ENCODE measurements at places on chromosomes 13 and 19.

- DNase-seq, result no peak
These were observed 66.2 kb upstream of the XPO4 start for GRCh38 chr13:20968745-20969144.

- DNase-seq, result peak; percentile 63
These were observed 2.8 kb upstream of the FCGBP start for GRCh38 chr19:39937094-39937720.

- DNase-seq, result no peak
These were observed 181.7 kb downstream of the ITGBL1 start for GRCh38 chr13:101634142-101634541.

DNA sequence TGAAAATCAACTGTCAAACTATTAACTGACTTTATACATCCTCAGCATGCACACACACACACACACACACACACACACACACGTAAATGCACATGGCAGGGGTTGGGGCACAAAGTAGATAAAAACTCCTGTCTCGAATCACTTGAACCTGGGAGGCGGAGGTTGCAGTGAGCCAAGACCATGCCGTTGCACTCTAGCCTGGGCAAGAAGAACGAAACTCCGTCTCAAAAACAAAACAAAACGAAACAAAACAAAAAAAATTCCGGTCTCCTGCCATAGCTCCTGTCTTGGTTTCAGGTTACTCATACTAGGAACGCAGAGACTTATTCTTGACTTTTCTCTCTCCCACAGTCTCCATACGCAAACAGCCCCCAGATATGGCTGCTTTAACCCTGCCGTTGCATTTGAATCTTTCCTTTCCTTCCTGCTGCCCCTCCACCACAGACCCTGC is 148.9 kb downstream of the SHISA2 start:
- DNase-seq, result peak; percentile 60

- DNase-seq, result no peak
These were observed 1.4 kb downstream of the FGF21 start for GRCh38 chr19:48756686-48757085.

DNA sequence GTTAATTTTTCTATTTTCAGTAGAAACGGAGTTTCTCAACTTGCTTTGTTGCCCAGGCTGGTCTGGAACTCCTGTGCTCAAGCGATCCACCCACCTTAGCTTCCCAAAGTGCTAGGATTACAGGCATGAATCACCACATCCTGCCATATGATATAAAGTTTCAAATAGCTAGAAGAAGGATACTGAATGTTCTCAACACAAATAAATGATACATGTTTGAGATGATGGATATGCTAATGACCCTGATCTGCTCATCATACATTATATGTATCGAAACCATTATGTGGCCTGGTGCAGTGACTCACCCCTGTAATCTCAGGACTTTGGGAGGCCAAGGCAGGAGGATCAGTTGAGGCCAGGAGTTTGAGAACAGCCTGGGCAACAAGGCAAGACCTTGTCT is 11.5 kb downstream of the CIB3 start:
- DNase-seq, result no peak

GRCh38 chr13:113083402-113084061 is 22.1 kb upstream of the F7 start:
- no peak for DNase-seq

DNA sequence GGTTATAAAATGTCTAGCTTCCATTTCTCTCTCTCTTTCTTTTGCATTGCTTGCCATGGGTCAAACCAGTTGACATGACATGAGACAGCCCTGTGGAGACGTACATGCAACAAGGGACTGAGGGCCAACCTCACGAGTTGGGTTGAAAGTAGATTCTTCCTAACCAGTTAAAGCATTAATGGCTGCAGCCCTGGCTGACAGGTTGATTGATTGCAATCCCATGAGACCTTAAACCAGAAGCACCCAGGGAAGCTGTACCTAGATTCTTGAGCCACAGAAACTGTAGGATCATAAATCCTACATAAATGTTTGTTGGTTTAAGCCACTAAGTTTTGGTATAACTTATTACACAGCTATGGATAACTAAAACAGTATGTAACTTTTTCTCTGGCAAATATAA is 373.8 kb downstream of the DACH1 start:
- DNase-seq, result no peak

- no peak for DNase-seq
These were observed 7.0 kb upstream of the FOXO1 start for GRCh38 chr13:40673414-40673813.

DNA sequence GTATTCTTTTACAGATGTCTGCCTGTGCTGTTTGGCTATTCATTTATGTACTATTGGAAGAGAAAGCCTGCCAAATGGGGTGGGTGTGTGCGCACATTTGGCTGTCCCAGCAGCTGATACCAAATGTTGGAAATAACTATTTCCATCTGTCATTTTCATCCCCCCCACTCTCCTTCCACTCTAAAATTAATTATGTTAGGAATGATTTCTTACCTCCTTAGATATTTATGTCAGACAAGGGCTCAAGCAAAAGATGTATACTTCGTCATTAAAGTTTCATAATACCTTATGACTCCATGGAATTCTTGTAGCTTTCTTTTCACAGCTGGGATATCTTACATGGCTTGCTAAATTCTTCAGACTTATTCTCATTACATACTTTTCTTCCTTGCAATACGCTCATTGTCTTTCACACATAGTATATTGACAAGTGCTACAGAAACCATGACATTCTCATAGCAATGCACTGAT is 18.6 kb downstream of the ITM2B start:
- DNase-seq, result no peak

GRCh38 chr19:37719111-37719926 is at the start of gene ZNF607:
ZNF607 (minus strand) TSS chr19:37719761; CDS start chr19:37711618, 8,143 bp downstream.
- DNase-seq, result peak; percentile 92

GRCh38 chr19:35587321-35587720 is 1.3 kb downstream of the PMIS2 start:
- no peak for DNase-seq

DNA sequence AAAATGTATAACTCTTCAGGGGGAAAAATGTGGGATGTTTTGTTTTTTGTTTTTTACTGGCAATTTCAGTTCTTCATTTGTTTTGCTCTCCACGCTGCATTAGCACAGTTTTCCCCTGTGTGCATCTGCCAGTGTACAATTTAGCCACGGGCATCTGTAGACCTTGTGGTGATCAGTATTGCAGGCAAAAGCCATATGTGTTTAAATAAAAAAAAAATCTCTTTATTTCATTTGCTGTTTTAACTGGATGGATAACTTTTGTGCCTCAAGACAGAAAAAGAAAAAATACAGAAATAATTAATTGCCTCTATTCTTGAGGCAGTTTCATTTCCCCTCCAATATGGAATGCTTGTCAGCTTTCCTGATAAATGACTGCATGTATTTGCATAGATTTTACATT is 7.9 kb upstream of the MAB21L1 start:
- no peak for DNase-seq

DNA sequence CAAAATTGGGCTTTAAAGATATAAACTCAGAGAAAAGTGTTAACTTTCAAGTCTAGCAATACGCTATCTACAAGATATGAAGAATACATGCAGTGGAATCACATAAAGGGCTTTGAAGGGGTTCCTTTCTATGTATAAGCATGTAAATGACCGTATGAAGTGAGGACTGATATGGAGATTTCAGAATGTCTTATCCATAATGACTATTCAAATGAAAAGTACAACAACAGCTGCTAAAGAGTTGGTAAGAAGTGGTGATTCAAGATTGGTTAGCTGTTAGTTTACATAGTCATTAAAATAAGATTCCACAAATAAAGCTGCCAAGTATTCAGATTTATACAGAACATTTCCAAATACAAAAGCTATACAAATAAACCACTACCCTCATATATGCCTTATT is 153.4 kb upstream of the STARD13 start:
- no peak for DNase-seq

- no peak for DNase-seq
These were observed 17.5 kb downstream of the ATP8B3 start for GRCh38 chr19:1794424-1795172.

- DNase-seq, result no peak
These were observed 5.5 kb upstream of the ENOX1 start for GRCh38 chr13:43792076-43792881.

GRCh38 chr13:36244990-36245389 is 30.6 kb upstream of the SOHLH2 start:
- DNase-seq, result no peak

GRCh38 chr19:15622991-15623390 is 8.0 kb downstream of the CYP4F8 start:
- no peak for DNase-seq

- DNase-seq, result no peak
These were observed 8.7 kb upstream of the KCNRG start for GRCh38 chr13:50006426-50007135.

- no peak for DNase-seq
These were observed 231.7 kb downstream of the MZT1 start for GRCh38 chr13:72495681-72496080.

- no peak for DNase-seq
These were observed 524.7 kb upstream of the HTR2A start for GRCh38 chr13:47421525-47421924.

- no peak for DNase-seq
These were observed 184.6 kb upstream of the IRS2 start for GRCh38 chr13:109971006-109971405.

- no peak for DNase-seq
These were observed 14.2 kb downstream of the MED26 start for GRCh38 chr19:16613841-16614240.

DNA sequence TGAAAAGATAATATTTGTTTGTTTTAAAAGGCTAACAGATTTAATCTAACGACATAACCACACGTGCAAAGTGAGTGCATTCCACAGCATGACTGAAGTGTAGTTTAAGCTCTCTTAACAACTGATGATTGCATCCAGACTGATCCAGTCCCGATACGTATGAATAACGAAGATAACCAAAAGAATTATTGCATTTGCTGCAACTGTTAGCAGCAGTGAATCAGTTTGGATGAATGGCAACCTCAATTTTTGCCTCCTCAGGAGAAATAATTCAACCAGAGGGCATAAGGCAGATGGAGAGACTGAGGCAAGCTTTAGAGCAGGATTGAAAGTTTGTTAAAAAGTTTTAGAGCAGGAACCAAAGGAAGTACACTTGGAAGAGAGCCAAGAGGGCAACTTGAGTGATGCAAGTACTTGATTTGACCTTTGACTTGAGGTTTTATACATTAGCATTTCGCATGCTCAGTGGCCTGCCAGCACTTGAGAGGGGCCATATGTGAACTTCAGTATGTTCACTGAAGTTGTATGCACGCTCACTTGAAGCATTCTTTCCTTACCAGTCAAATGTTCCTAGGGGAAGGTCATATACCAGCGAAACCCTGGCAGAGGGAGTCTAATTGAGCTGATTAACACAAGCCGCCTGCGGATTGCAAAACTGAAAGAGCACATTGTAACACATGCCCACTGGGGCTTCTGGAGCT is 835.0 kb upstream of the PCDH20 start:
- no peak for DNase-seq

DNA sequence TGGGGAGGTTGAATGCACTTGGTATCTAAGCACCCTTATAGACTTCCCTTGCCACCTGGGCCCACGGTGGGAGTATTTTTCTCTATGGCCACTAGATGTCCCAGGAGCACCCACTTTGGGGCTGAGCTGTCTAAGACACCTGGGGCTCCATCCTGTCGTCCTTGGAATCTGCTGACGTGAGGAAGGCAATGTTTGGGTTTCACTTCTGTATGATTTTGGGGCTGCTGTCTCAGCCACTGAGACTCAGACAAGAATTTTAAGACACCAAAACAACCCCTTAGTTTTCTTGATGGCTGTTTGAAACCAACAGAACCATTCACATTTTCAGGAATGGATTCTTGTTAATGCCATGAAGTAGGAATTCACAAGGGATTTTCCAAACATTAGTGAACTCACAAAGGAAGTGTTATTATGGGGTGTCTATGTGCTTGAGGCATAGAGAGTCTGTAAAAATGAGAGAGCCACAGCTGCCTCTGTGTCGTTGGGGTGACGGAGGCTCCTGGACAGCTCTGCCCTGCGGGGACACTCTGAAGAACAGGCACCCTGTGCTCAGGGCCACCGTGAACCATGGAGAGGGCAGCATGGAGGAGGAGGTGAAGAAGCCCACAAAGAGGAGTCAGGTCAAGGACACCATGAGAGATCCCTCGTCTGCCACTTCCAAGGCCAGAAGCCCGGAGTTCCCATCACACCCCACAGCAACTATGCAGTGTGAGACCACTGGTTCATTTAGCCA is 106.8 kb upstream of the SPATA13 start:
- DNase-seq, result peak; percentile 80

DNA sequence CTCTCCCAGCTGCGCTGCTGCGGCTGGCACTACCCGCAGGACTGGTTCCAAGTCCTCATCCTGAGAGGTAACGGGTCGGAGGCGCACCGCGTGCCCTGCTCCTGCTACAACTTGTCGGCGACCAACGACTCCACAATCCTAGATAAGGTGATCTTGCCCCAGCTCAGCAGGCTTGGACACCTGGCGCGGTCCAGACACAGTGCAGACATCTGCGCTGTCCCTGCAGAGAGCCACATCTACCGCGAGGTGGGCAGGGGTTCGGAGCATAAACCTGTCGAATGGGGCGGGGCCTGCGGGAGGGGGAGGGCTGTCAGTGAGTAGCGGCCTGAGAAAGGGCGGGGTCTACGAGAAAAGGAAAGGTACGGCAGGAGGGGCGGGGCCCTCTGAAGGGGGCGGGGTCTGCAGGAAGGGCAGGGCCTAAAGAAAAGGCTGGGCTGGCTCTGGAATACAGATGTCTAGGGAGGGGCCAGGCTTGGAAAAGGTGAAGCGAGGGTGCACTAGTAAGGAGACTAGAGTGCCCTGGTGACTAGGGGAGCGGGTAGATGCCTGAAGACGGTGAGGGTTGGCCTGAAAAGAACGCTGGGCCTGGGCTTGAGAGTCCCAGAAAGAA is 3.6 kb downstream of the CD37 start:
- DNase-seq, result no peak

DNA sequence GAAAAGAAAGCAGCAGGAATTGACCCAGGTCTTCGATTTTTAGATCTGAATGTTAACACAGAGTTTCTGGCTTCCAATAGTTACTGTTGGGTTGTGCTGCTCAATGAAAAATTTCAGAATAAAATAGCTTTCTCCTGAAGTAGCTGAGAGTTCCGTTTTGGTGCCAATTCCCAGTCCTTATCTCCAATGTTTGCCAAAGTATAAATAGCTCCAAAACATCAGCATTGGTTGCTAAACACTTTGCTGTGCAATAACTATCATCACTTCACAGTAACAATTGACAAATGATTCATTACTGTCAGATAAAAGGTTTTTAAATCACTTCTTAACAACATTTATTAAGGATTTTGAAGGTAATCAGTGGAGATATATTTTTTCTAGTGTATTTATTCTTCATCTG is 446.0 kb downstream of the PCDH20 start:
- DNase-seq, result no peak

GRCh38 chr19:11291991-11292390 is 4.0 kb upstream of the TSPAN16 start:
- no peak for DNase-seq

- no peak for DNase-seq
These were observed 110.5 kb downstream of the ENOX1 start for GRCh38 chr13:43676320-43676719.

GRCh38 chr19:14048443-14049153 is 13.3 kb downstream of the PALM3 start:
- peak; percentile 79 for DNase-seq

- peak; percentile 38 for DNase-seq
These were observed 62.5 kb downstream of the RFX2 start for GRCh38 chr19:6047741-6048251.

- peak; percentile 68 for DNase-seq
These were observed 7.8 kb downstream of the ACTN4 start for GRCh38 chr19:38655148-38655824.
